ENCODE measurements at places on chromosomes 11 and 22.

DNA sequence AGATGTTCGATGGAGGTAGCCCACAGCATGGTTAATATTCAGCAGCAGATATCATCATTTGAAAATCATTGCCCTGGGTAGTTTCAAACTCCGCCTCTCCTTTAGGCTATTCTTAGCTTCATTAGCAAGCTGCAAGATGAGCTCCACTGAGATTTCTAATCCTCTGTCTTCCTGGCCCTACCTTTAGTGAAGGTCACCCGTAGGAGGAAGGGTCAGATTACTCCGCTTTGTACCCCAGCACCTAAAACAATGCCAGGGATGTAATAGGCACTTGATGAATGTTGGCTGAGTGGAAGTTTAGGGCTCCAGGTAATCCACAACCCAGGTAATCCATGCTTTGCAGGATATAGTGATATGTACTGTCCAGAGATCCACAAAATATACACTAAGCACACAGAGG is 260.1 kb upstream of the MTNR1B start:
- no peak for DNase-seq

- no peak for DNase-seq
Observed at GRCh38 chr11:93031386-93031785, 61.9 kb downstream of the MTNR1B start.

DNA sequence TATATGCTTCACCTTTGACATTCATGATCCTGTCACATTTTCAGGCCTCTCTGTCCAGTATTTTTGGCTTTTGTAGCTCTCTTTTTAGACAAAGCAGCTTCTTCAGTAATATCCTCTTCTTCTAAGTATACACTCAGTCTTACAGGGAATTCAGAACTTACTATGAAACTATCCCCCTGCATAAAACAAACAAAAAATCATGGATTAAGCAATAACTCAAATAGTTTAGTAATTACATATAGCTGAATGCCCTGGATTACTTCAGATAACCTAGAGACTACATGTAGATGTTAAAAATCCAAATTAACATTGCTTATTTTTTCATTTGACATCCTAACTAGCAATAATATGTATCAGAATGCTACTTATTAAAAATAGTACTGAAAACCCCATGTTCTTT is 5.2 kb downstream of the TAF1D start:
- DNase-seq, result no peak

DNA sequence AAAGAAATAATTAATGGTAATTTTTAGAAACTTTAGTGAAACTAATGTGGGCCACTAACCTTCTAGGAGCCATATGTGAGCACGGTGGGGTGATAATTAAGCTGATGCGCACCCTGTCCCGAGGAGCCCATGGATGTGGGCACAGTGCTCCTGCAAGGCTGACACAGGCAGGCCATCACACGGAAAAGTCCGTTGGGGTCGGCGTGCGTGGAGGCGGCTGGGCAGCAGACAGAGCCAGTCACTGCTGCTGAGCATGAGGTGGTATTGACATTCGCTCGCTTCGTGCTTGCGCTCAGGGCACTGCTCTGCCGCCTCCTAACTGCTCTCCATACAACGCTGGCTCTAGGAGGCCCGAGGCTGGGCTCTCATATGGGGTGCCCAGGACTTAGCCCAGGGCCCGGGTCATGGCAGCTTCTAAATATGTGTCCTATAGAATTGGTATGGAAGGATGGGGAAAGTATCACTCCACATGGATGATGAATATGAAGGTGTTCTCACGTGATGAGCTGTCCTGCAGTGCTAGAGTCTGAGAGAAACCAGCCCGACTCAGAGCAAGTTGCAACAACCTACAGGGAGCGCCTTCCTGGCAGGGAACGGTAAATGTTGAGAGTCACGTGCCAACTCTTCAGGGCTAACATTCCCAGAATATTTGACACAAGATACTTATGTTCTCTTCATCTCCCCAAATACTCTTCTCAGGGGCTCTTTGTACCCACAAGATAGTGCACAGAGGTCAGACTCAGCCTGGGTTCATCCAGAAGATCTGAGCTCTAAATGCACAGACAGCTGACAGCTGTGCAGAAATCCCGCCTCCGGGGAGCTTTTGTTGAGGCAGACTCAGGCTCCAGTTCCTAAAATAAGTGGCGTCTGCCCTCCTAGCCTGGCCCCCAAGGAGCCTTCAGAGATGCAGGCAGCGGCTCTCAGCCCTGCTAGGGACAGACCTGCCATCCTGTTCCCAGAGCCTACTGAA is 50.6 kb upstream of the ARFGAP3 start:
- DNase-seq, result no peak

GRCh38 chr11:15724601-15725000 is 609.9 kb downstream of the INSC start:
- DNase-seq, result no peak

- no peak for DNase-seq
Observed at GRCh38 chr11:93236741-93237675, 39.2 kb upstream of the SLC36A4 start.
